ENCODE measurements at places on chromosomes 6 and 20.
A peak's percentile ranks its signal among the peaks of the same experiment; 100 is the strongest.

DNA sequence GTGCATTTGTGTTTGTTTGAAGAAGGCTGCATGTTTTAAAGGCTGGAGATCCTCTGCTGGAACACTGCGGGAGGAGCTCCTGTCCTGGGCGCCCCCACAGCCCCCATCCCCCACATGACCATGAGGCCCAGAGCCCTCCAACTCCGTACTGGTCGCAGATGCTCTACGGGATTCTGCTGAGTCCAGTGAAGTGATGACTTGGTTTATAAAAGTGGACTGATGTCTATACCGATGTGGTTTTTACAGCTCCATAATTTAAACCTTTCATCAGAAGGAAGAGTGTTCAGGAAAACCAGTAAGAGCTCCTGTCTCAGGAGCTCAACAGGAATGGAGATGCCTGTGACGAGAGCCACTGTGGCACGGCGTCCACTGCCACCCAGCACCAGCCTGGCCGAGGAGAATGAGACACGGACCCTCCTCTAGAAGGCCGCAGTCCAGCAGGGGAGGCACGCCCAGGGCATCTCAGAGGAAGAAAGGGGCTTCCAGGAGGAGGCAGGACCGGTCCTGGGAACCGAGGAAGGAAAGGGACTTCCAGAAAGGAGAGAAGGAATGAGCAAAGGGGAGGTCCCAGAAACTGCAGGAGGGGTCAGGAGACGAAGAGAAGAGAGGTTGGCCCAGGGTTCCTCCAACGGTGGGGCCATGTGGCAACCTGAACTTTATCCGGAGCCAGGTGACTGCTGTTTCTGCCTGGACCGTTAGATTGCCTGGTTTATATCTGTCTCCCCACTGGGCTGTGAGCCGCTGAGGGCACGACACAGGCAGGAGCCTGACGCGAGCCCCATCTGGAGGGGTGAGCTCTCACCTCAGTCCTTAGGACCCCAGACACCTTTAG lies 26.9 kb downstream of the BFSP1 start:
- peak; percentile 13 for DNase-seq

DNA sequence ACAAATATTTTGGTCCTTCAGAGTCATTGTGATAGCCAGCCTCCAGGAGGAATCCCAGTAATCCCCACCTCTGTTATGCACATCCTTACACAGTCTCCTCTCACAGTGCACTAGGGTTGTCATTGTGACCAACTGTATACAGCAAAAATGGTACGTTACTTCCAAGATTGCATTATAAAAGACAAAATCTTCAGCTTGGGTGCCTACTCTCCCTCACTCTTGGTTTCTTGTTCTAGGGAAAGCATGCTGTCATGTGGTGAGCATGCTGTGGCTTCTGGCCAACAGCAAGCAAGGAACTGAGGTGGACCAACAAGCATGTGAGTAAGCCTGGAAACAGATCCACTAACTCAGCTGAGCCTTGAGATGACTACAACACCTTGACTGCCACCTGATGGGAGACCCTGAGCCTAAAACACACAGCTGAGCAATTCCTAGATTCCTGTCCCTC lies 130.1 kb upstream of the DST start:
- no peak for DNase-seq

GRCh38 chr6:75642311-75642710 lies 40.6 kb downstream of the SENP6 start:
- DNase-seq, result no peak

DNA sequence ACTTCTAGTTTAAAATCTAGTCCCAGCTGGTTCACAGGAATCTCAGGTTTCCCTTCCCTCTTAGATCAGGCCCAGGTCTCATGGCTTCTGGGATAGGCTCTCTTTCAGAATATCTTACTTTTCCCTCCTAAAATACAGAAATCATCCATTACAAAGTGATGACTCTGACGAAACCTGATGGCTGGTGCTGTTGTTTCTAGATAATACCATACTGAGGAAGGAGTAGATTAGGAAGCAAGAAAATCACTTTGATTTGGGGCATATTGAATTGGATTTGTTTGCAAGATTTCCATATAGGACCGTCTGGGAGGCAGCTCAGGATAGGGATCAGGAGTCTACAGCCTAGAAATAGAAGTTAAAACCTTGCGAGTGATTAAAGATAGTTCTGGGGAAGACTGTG lies 3.6 kb downstream of the ZKSCAN3 start:
- no peak for DNase-seq

- DNase-seq, result no peak
These were observed 526.4 kb downstream of the PRKN start for GRCh38 chr6:162200945-162201690.

GRCh38 chr6:124989136-124989983 lies 27.1 kb downstream of the RNF217 start:
- DNase-seq, result no peak

DNA sequence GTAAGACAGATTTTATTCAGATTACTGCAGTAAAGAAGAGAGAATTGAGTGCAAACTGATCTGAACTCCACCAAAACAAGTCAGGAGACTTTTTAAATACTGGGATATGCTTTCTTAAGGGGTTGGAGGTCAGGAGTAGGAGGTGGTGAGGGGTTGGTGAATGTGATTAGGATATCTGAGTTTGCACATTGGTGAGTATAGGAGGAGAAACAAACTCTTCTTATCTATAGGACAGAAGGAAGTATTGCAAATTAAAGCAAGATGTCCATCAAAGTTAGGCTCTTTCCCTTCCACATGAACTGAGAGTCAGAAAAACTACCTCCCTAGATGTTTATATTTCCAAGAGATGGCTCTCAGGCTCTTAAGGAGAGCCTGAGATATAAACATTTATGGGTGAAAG lies 114.6 kb upstream of the HTR1E start:
- DNase-seq, result no peak

- DNase-seq, result no peak
These were observed 83.9 kb upstream of the AFDN start for GRCh38 chr6:167742719-167743303.
